ENCODE measurements at places on chromosomes 3 and 15. TPM values are rescaled to one million over a fixed set of nuclear protein-coding genes. Genes with fewer than 3 reads are reported as not detected.

DNA sequence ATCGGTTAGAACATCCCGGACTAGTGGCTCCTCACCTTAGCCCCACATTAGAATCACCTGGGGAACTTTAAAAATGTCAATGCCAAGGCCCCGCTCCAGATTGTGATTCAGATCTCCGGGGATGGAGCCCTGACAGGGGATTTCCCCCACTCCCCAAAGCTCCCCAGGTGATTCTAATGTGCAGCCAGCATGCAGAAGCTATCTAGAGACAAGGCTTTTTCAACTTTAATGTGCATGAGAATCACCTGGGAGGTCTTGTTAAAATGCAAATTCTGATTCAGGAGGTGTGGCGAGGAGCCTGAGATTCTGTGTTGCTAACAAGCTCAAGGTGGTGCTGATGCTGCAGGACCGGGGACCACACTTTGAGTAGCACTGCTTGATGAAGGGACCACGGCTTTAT lies 156.7 kb downstream of the RAB11A start:
- no peak overlapping the region for H3K27ac ChIP-seq
- no peaks in the 10 kb centered on the region for H3K4me1 ChIP-seq
- H3K36me3 ChIP-seq = no peaks in the 10 kb centered on the region
- DNase-seq = no peak

DNA sequence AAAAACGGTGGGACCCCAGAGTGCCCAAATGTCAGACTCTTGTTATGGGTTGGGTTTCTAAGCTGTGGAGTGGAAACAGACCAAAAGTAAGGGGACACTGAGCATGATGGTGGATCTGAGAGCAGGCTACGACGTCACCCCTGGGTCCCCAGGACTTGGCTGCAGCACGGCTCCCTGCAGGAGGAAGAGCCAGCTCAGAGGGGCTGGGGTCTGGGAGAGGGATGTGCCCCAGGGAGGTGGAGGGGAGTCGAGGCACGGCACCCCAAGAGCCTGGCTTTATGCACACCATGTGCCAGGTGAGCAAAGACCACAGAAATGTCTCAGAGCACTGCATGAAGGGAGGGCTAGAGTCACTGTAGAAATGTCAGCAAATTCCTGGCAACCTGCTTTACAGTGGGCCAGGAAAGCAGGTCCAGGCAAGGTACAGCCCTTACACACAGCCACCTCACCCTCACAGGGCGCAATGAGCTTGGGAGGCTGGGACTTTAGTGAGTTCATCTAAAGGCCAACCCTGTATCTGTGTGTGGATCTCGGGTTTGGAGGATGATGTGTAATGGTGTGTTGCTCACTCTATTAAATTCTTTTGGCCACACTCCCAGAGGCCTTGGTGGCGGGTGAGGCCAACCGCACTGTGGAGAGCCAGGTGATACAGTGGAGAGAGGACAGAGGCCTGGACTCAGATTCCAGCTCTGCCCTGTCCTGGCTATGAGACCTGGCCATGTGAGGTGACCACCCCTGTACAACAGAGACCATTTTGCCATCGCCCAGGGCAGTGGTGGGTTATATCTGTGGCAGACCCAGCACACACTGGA lies 14.1 kb downstream of the CTSH start:
- no peak overlapping the region for H3K4me3 ChIP-seq
- peaks cover 12% of the 10 kb centered on the region for H3K4me1 ChIP-seq
- H3K27me3 ChIP-seq = no peaks in the 10 kb centered on the region
- peak; percentile 58 for DNase-seq
- peak overlapping the region; percentile 74 for H3K27ac ChIP-seq

GRCh38 chr3:147572970-147573340 lies 163.8 kb downstream of the ZIC1 start:
- no peak for DNase-seq
- no peaks in the 10 kb centered on the region for H3K27me3 ChIP-seq
- no peak overlapping the region for H3K4me3 ChIP-seq

The SEMA3B gene
- total RNA-seq = 3.9 TPM

GRCh38 chr3:29385046-29385830 lies 104.4 kb downstream of the RBMS3 start:
- H3K36me3 ChIP-seq = no peaks in the 10 kb centered on the region
- H3K4me1 ChIP-seq = peaks cover 24% of the 10 kb centered on the region
- no peak for DNase-seq
- peak overlapping the region; percentile 61 for H3K27ac ChIP-seq

- peaks cover 49% of the 10 kb centered on the region for H3K4me1 ChIP-seq
- no peak for DNase-seq
- peak overlapping the region; percentile 1 for H3K27ac ChIP-seq
- H3K4me3 ChIP-seq = no peak overlapping the region
- no peaks in the 10 kb centered on the region for H3K36me3 ChIP-seq
Observed at GRCh38 chr15:61083788-61084134, 145.3 kb downstream of the RORA start.

The HTR3E gene
- total RNA-seq = not detected

The CISH gene
- 74.5 TPM for total RNA-seq

The AMOTL2 gene
- 36.0 TPM for total RNA-seq

- H3K27me3 ChIP-seq = no peaks in the 10 kb centered on the region
- DNase-seq = peak; percentile 64
- H3K4me1 ChIP-seq = peaks cover 3% of the 10 kb centered on the region
- no peak overlapping the region for H3K4me3 ChIP-seq
Observed at GRCh38 chr3:120780977-120781376, 38.4 kb downstream of the GTF2E1 start.

DNA sequence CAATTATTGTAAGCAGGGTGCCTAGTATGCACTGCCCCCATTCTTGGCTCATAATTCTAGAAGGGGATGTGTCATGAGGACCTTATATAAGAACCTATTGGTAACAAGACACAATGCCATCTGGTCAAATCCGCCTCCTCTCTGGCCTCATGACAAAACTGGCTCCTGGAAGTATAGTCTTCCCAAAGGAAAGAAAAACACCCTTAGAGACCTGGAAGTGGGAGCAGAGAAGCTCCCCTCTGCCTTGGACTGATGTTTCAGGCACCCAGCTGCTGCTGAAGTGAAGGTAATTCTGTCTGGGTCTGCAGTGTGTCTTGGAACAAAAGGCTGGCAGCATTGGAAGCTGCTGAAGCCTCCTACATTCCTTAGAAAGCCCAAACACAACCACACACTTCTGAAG lies 107.2 kb upstream of the CLSTN2 start:
- H3K27me3 ChIP-seq = no peaks in the 10 kb centered on the region
- DNase-seq = no peak
- no peaks in the 10 kb centered on the region for H3K36me3 ChIP-seq
- no peak overlapping the region for H3K27ac ChIP-seq
- no peaks in the 10 kb centered on the region for H3K4me1 ChIP-seq

- H3K4me1 ChIP-seq = no peaks in the 10 kb centered on the region
- DNase-seq = peak; percentile 47
- no peaks in the 10 kb centered on the region for H3K27me3 ChIP-seq
- H3K27ac ChIP-seq = peak overlapping the region; percentile 13
- H3K36me3 ChIP-seq = peaks cover 96% of the 10 kb centered on the region
- H3K4me3 ChIP-seq = no peak overlapping the region
Observed at GRCh38 chr15:89177633-89178306, 43.6 kb downstream of the RLBP1 start.

The PLSCR2 gene
- not detected for total RNA-seq

The ABI3BP gene
- 6.7 TPM for total RNA-seq

The FGD5 gene
- 7.8 TPM for total RNA-seq

DNA sequence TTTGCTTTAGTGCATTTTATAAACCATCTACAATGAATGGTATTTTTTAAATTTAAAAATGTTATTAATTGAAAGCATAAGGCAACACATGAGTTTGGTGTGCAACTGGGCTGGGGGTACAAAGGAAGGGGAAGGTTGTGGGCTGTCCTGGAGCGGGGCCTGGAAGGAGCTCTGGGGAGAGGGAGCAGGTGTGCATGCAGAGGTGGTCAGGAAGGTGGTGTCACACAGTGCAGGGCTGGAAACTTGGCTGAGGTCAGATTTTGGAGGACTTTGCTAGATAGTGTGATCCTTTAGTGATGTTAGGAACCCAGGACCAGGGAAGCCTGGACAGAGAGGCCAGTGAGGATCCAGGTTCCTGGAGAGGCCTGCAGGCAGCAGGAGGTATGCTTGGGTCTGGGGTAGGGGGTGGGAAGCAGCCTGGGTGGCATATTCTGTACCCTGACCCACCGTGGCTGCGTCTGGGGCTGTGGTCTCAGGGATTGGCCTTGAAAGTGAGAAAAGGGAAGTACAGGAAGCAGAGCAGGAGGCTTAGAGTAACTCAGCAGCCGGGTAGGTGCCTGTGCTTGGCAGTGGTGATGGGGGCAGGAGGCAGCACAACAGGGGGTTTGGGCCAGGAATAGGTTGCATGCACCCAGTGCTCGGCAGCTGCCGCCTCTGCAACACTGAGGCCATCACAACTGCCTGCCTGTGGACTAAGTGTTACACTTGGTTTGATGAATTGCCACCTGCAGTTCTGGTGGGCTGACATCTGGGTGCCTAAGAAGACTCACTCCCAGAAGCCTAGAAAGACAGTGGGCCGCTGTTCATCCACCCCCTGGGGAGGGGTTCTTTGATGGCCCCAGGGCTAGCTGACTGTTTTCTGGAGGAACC lies 33.0 kb downstream of the KY start:
- H3K4me1 ChIP-seq = peaks cover 9% of the 10 kb centered on the region
- DNase-seq = no peak
- no peak overlapping the region for H3K4me3 ChIP-seq
- H3K27ac ChIP-seq = no peak overlapping the region

DNA sequence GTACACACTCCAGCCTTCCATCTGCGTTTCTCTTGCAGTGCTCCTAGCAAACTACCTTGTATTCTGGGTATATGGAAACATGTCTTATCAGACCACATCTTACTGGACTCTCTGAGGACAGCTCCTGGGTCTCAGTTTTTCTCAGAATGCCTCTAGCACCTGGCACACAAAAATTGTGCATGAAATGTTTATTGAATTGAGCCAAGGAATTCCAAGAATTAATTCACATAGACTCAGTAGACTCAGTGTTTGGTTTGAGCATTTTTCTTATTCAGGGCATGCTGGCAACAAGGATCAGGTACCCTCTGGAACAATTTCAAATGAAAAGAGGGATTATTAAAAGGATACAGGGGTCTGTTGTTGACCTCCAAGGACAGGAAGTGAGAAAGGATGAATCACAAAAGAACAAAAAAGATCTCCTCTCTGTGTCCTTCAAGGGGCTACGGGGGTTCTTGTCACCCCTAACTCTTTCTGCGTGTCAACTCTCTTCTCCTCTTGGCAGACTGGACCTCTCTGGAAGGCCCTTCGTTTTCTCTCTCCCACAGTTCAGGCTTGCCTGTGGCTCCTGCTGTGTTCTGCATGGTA lies 270.0 kb upstream of the HES1 start:
- DNase-seq = no peak
- no peak overlapping the region for H3K4me3 ChIP-seq
- H3K4me1 ChIP-seq = peaks cover 13% of the 10 kb centered on the region
- H3K27me3 ChIP-seq = no peaks in the 10 kb centered on the region

The HYKK gene
- 10.9 TPM for total RNA-seq

The PGBD4 gene
- 1.4 TPM for total RNA-seq

The CYP1A2 gene
- not detected for total RNA-seq

- H3K27me3 ChIP-seq = no peaks in the 10 kb centered on the region
- no peak for DNase-seq
- H3K4me1 ChIP-seq = no peaks in the 10 kb centered on the region
Observed at GRCh38 chr3:146217324-146217723, 33.6 kb downstream of the PLSCR4 start.

The GRM7 gene
- not detected for total RNA-seq

The SSUH2 gene
- total RNA-seq = 0.71 TPM

- H3K4me1 ChIP-seq = peaks cover 47% of the 10 kb centered on the region
- DNase-seq = no peak
- H3K36me3 ChIP-seq = no peaks in the 10 kb centered on the region
- peak overlapping the region; percentile 90 for H3K27ac ChIP-seq
- no peaks in the 10 kb centered on the region for H3K27me3 ChIP-seq
- H3K4me3 ChIP-seq = peak overlapping the region; percentile 61
Observed at GRCh38 chr15:42456531-42456930, 34.4 kb downstream of the ZNF106 start.

The FRMD5 gene
- total RNA-seq = not detected

The XCR1 gene
- total RNA-seq = 0.04 TPM

DNA sequence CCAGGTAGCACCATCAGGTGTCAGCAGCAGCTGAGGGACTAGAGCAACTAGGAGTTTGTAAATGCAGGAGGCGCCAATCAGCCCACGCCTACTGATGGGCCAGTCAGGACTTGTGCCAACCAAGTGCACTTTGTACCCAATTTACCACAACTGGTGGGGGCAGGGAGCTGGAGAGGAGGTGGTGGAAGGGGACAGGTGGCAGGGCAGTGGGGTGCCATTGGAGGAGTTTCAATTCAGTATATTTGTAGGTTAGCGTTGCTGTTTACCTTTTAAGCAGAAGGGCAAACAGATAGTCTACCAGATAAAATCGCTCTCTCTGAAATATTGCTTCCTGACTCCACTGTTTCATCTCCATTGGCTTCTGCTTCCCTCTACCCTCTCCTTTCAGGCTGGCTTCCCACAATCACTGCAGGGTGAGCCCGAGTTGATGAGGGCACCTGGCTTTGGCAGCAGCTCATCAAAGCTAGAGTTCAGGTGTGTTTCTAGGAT lies 75.7 kb downstream of the TRIM69 start:
- no peaks in the 10 kb centered on the region for H3K4me1 ChIP-seq
- no peak for DNase-seq
- H3K36me3 ChIP-seq = no peaks in the 10 kb centered on the region

The PLCH1 gene
- total RNA-seq = not detected

GRCh38 chr3:48783304-48783703 lies 64.4 kb downstream of the PRKAR2A start:
- DNase-seq = no peak
- peaks cover 4% of the 10 kb centered on the region for H3K36me3 ChIP-seq
- H3K27me3 ChIP-seq = no peaks in the 10 kb centered on the region
- H3K4me1 ChIP-seq = peaks cover 20% of the 10 kb centered on the region

The SLC12A8 gene
- 0.55 TPM for total RNA-seq

- H3K36me3 ChIP-seq = no peaks in the 10 kb centered on the region
- no peak overlapping the region for H3K27ac ChIP-seq
- no peak for DNase-seq
Observed at GRCh38 chr15:68655686-68656437, 77.1 kb downstream of the CORO2B start.

The ITIH1 gene
- not detected for total RNA-seq

The GP5 gene
- not detected for total RNA-seq

DNA sequence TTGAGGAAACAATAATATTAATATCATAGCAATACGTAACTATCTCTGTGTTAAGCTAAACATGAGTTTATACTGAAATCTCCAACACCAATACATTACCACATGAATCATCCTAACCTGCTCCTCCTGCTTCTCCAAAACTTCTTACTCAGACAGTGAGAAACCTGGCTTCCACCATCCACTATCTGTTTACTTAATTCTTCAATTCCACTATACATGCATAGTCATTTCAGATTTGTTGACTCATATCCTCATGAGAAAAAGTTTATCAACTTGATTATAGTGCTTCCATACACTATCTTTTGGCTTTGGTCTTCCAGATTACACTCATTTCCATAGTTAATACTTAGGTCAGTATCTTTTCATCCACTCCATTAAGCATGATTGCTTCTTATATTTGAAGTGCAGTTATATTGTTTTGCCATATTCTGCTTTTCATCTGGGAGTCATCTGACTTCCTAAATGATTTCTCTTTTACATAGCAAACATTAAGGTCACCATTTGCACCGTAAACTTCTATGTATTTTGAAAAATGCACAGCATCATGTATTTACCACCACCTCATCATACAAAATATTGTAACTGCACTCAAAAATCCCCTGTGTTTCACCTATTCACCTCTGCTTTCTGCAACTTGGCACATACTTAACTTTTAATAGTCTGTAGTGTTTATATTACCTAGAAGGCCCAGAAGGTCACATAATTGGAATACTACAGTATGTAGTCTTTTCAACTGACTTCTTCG lies 970.6 kb downstream of the DIPK2A start:
- H3K4me3 ChIP-seq = no peak overlapping the region
- H3K27me3 ChIP-seq = no peaks in the 10 kb centered on the region
- no peaks in the 10 kb centered on the region for H3K4me1 ChIP-seq
